Activated CD8-positive, alpha-beta memory T cell treated with anti-CD3 and anti-CD28 coated beads, Interleukin-2, amount 50 U/mL, for 4 hours (primary cell): ENCODE measurements at places on chromosomes 3 and 15.

GRCh38 chr3:71005702-71006321, 577.7 kb downstream of the FOXP1 start:
- DNase-seq, result no peak

DNA sequence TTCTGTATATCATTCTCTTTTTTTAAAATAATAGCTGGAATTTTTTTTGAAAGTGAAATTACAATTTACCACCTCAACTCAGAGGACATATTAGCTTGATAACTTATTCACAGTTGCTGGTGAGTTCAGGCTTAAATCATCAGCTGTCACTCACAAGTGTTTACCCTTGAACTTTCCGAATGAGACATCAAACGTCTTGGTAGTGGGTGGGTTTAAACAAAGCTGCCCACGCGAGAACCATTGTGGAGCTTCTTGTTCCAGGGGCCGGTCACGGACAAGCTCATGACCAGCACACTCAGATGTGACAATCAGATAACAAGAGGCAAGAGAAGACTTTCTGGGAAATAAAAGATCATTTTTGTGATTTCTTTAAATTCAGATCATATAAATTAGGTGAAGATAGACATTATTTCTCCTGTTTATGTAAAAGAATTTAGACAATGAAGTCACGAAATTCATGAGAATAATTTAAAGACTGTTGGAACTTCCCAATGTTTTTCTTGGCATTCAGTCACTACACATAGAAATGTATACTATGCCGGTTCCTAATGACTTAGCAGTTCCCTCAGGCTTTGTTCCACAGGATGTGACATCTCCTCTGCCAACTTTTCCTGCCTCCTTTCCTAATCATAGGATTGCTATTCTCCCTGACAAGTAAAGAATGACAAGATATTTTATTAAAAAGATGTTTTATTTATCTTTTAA, 29.3 kb downstream of the BTD start:
- DNase-seq, result no peak

DNA sequence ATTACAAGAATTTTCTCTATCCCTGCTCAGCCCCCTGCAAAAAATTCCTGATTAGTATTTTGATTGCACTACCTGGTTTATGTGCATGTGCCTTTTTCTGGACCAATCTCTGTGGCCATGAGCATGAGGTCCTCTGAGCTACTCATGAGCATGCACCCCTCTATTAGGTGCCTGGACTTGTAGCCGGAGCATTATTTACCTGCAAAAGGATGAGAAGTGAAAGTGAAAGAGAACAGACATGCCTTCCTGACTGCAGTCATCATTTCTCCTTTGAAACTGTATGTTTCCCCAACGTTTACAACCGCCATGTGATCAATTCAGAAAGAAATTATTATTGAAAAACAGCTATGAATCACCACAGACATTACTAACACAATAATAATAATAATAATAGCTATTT, 1008.8 kb downstream of the ROBO2 start:
- DNase-seq, result no peak

DNA sequence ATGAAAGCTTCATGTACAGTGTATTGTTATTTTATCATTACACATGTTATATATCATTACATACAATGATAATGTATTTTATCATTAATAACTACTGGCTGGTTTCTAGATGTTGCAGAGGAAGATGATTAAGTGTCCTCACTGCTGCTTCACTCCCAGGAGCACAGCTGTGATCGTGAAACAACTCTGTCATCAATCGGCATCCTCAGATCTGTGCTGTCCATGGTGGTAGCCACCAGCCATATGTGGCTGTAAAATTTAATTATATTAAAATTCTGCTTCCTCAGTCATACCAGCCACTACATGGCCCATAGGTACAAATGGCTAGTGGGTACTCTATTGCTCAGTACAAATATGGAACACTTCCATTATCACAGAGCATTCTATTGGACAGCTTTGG, 379.4 kb upstream of the CFAP20DC start:
- no peak for DNase-seq

GRCh38 chr3:169501777-169502320, 161.7 kb downstream of the MECOM start:
- DNase-seq, result no peak

GRCh38 chr3:186871403-186871924, 29.0 kb downstream of the ADIPOQ start:
- DNase-seq, result no peak

- no peak for DNase-seq
Measured at GRCh38 chr3:24139463-24140412, 194.7 kb downstream of the NR1D2 start.

- DNase-seq, result no peak
Measured at GRCh38 chr15:91400481-91400880, 300.4 kb downstream of the SV2B start.

DNA sequence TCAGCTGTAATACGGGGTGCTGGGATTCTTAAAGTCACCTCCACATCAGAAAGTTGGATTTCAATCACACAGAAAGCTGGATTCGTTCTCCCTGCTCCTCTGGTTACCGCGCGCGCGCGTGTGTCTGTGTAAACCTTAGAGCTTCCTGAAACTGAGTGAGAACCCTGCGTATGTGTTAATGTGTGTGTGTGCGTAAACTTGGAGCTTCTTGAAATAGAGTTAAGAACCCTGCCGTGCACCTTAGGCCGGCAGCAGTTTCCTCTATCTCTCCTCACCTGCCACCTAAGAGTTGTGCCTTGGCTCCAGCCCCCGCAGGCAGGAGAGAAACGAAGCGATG, 531 bp downstream of the LZTFL1 start:
- no peak for DNase-seq

DNA sequence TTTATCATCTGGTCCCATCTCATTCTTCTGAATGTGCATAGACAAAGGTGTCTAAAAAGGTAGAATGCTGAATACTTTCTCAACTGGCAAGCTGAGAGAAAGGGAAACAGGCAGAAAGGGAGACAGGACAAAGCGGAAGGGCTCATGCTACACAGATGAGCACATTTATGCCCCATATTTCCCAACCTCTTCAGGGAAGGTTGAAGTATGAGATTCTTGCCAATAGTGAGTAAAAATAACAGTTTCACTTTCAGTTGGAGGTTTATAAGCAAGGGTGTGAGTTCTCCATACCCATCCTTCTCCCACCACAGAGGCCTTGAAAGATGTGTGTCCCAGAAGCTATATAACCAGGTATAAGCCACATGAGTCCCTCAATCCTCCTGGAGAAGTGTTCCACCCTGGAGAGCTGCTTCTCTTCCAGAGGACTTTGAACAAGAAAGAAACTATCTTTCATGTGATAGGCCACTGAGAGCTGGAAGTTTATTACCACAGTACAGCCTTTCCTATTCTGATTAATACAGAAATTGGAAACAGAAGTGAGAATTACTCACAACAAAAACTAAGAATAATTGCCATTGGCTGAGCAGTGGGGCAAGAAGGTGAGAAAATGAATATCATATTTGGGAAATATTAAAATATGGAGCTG, 709.4 kb upstream of the NR2F2 start:
- no peak for DNase-seq

DNA sequence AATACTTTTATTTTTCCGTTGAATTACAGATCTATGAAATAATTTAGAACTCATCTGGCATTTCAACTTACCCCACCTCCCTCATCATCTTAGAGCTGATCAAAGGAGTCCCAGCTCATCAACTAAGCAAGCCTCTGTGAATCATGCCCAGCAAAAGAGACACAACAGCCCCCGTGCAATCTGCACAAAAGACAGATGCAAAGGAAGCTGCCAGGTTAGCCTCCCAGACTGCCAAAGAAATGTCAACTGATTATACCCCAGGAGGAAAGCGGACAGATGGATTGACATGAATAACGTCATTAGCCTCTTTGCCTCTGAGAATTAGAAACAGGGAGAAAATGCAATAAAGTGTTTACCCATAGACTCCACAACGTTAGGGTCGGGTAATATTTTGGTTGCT, 75.0 kb downstream of the GABRB3 start:
- DNase-seq, result no peak

- DNase-seq, result no peak
Measured at GRCh38 chr3:116302087-116302747, 143.1 kb downstream of the LSAMP start.

GRCh38 chr3:151837057-151837456, 23.1 kb downstream of the AADAC start:
- DNase-seq, result no peak

- DNase-seq, result no peak
Measured at GRCh38 chr15:101022306-101022705, 103.1 kb downstream of the LRRK1 start.

DNA sequence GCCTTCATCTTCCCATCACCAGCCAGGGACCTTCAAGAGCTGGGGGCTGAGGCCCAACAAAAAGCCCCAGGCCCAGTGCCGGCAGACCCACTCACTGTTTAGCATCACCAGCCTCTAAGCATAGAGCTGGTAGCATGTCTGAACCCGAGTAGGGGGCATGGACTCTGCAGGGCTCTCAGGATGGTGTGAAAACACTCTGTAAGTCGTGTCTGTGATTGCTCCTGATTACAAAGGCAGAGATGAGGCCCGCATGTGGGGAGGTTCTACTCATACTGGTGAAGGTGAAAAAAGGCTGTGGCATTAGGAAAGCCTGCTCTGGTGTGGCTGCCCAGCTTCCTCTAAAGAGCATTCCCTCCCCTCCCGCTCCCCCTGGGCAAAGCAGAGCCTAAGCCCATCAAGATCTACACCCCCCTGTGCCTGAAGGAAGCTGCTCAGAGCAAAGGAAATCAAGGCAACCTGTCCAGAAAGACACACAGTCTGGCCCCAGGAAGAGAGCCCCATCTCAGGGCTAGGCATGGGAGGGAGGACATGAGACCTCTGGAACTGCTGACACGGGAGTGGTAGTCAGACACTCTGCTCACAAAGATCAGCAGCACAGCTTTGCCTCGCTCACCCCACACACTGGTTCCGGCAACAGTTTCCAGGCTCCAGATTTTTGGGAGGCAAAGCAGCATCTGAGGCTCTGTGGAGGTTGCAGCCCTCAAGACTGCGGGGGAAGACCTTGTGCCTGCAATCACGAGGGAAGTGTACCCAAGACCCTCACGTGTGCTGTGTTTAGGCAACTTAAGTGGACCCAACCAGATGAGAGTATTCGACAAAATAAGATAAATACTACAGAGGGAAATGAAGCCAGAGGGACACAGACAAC, 36.7 kb downstream of the CCDC12 start:
- no peak for DNase-seq

- DNase-seq, result no peak
Measured at GRCh38 chr15:79041601-79042168, 48.9 kb downstream of the RASGRF1 start.

- DNase-seq, result no peak
Measured at GRCh38 chr3:186476541-186476940, 67.6 kb downstream of the CRYGS start.

GRCh38 chr3:188925376-188925775, 246.4 kb upstream of the TPRG1 start:
- DNase-seq, result no peak

GRCh38 chr15:69509131-69509530, 56.5 kb downstream of the RPLP1 start:
- DNase-seq, result no peak

DNA sequence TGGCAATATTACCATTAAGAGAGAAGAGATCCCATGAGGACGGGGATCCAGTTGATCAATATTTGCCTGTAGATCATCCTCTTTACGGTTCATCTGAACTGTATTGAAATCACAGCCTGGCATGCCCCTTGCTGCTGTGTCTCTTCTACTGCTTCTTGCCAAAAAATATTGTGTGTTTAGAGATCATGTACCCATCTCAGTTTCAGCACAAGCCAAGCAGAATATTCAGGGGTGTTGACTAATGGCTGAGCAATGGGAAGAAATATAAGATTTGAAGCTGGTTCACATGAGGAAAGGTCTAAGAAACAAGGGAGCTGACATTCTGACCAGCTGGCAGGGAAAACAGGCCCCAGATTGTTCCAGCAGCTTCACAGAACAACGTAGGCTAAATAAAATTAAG, 21.3 kb downstream of the ATP13A5 start:
- no peak for DNase-seq

- no peak for DNase-seq
Measured at GRCh38 chr3:13324835-13325501, 95.2 kb downstream of the NUP210 start.

GRCh38 chr3:129655291-129655700, 48.8 kb upstream of the PLXND1 start:
- no peak for DNase-seq

GRCh38 chr3:4413467-4413866, 53.6 kb downstream of the SUMF1 start:
- no peak for DNase-seq

DNA sequence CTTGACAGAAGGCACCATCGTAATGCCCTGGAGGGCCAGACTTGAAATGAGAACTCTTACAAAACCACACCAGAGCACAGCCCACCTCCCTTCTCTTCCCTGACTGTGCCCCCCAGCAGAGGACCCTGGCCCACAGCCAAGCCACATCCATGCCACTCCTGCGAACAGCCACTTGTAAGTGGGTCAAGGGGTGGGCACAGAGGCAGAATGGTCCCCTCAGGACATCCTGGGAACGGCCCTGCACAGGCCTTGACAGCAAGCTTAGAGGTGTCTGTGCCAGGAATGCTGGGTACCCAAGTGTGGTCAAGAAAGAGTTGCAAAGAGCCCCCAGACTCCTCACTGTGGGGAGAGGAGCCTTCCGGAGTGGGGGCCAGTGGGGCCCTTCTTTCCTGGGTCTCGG, 33.3 kb downstream of the HCN4 start:
- DNase-seq, result no peak

GRCh38 chr15:66860844-66861243, 158.8 kb downstream of the SMAD6 start:
- no peak for DNase-seq

DNA sequence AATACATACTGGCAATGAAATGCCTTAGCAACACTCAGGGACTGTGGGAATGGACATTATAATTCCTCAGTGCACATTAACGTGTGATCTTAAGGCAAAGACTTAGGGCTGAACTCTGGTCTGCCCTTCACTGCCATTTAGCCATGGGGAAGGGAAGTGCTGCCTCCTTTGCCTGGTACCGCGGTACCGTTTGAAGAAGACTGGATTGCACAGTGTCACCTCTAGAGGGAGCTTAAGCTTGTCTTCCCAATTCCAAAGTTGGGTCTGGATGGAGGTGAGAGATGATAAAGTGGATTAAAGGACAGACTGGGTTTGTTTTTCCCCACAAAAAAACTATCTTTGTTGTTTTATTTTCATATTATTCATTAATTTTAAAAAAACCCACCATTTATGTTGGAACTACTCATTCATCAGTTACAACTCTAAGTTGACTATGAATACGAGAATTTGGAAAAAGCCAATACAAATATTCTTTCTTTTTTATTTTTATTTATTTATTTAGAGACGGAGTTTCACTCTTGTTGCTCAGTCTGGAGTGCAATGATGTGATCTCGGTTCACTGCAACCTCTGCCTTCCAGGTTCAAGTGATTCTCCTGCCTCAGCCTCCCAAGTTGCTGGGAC, 60.0 kb upstream of the SYN2 start:
- DNase-seq, result no peak
